Regular cardiac myocyte (primary cell): ENCODE measurements at places on chromosomes 2 and 18. TPM values are rescaled to one million over a fixed set of nuclear protein-coding genes. Genes with fewer than 3 reads are reported as not detected.

The IMPA2 gene
- total RNA-seq: 7.1 and 9.0 TPM in 2 replicates

The PTMA gene
- total RNA-seq: 519 and 668 TPM in 2 replicates

The FNDC4 gene
- 21.7 and 24.5 TPM in 2 replicates for total RNA-seq

The RNF144A gene
- total RNA-seq: 0.56 and 1.5 TPM in 2 replicates

The COL4A3 gene
- 0.58 and 11.0 TPM in 2 replicates for total RNA-seq

The IGFBP5 gene
- 363 and 386 TPM in 2 replicates for total RNA-seq

The CHAC2 gene
- total RNA-seq: 1.7 and 11.9 TPM in 2 replicates

The RGPD4 gene
- total RNA-seq: under 0.01 TPM in 1 of 2 replicates, not detected in the other

The CNDP1 gene
- total RNA-seq: not detected in 2 replicates

The ARMC9 gene
- total RNA-seq: 35.1 and 44.8 TPM in 2 replicates

The ROCK1 gene
- total RNA-seq: 27.9 and 33.4 TPM in 2 replicates

The ASPRV1 gene
- under 0.01 and 0.56 TPM in 2 replicates for total RNA-seq

The SULT1C2 gene
- total RNA-seq: under 0.01 and 0.85 TPM in 2 replicates

The ACTG2 gene
- under 0.01 and 0.19 TPM in 2 replicates for total RNA-seq

The SESTD1 gene
- 20.5 and 24.8 TPM in 2 replicates for total RNA-seq

The ASAP2 gene
- total RNA-seq: 44.5 and 59.2 TPM in 2 replicates

The CCDC85A gene
- total RNA-seq: 0.28 and 5.4 TPM in 2 replicates

The SCYGR8 gene
- not detected in 2 replicates for total RNA-seq

The SULT1C3 gene
- total RNA-seq: not detected in 2 replicates

The CD8B2 gene
- total RNA-seq: not detected in 2 replicates

The DES gene
- total RNA-seq: 0.77 and 1.7 TPM in 2 replicates

The INHBB gene
- 0.85 TPM in 1 of 2 replicates, not detected in the other for total RNA-seq

The POTEJ gene
- not detected in 2 replicates for total RNA-seq

The PTPRM gene
- 19.9 and 72.4 TPM in 2 replicates for total RNA-seq

The PAIP2B gene
- total RNA-seq: 0.58 and 1.1 TPM in 2 replicates

The UGT1A10 gene
- total RNA-seq: not detected in 2 replicates

The C2orf66 gene
- total RNA-seq: under 0.01 TPM in 1 of 2 replicates, not detected in the other

The MC4R gene
- total RNA-seq: under 0.01 TPM in 1 of 2 replicates, not detected in the other

The SLC66A3 gene
- 30.3 and 84.0 TPM in 2 replicates for total RNA-seq

The AQP12B gene
- not detected in 2 replicates for total RNA-seq

The SDC1 gene
- total RNA-seq: 14.4 and 19.6 TPM in 2 replicates

The CIB4 gene
- not detected in 2 replicates for total RNA-seq

The EN1 gene
- not detected in 2 replicates for total RNA-seq

The GAREM1 gene
- 2.5 and 3.9 TPM in 2 replicates for total RNA-seq

The POTEC gene
- total RNA-seq: under 0.01 TPM in 2 replicates

The MARCO gene
- not detected in 2 replicates for total RNA-seq

The LYG1 gene
- 0.19 and 0.85 TPM in 2 replicates for total RNA-seq

The GPR45 gene
- not detected in 2 replicates for total RNA-seq

The SNED1 gene
- 4.6 and 10.7 TPM in 2 replicates for total RNA-seq
